Left ventricle myocardium inferior (tissue), 1 donor: ENCODE measurements at places on chromosomes 6 and 20. TPM values are rescaled to one million over a fixed set of nuclear protein-coding genes. Genes with fewer than 3 reads are reported as not detected.

- DNase-seq: no peak
These were observed 226.9 kb downstream of the BCKDHB start for GRCh38 chr6:80333342-80333741.

GRCh38 chr20:16537025-16537665, 36.1 kb downstream of the KIF16B start:
- no peak for DNase-seq

DNA sequence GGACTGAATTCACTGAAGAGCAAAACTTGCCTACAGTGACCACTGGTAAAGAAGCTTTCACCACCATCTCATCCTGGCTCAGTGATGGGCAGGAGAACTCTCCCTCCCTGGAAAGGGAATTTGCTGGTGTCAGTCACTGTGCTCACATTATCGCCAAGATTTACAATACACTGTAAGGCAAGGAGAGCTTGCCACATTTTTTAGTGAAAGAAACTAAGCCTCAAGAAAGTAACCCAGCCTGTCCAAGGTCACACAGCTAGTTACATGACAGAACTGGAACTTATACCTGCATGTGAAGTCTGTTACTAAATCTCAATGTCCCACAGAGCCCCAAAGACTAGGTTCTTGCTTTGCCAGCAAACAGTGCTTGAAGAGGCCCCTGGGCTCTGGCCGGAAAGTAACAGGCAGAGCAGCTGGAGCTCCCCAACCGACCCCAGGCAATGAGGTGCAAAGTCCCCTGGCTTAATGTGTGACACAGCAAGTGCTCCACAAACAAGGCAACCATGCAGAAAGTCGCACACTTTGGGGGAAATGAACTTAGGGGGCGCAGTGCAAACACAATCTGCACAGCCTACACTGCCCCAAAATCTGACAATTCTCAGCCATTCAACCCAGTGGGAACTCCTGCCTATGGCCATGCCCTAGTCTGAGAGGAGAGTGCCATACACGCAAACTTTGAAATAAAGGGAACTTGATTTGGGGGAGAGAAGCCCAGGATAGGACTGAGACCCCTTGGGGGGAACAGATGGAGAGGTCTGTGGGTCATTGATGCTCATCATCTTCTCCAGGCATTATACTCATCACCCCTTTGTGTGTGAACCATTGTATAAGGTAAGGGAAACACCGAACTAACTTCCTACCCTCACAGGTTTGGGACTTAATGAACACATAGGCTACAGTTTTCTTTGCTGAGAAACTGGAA, 1.9 kb downstream of the BCL2L1 start:
- no peak for DNase-seq

- no peak for DNase-seq
These were observed 45.5 kb upstream of the SNAP25 start for GRCh38 chr20:10172998-10173655.

- no peak for DNase-seq
These were observed 804.1 kb upstream of the CITED2 start for GRCh38 chr6:140178520-140178919.

MCHR2 gene
- not detected for total RNA-seq

RANBP9 gene
- 33.2 TPM for total RNA-seq

BFSP1 gene
- 0.66 TPM for total RNA-seq

PLN gene
- total RNA-seq: 2,329 TPM

LGSN gene
- total RNA-seq: not detected

TOP1 gene
- total RNA-seq: 23.9 TPM

OPN5 gene
- not detected for total RNA-seq
